T-helper 2 cell treated with Interferon-gamma antibody and Interleukin-4, amounts not matched to agents 5 μg/mL and 100 μg/mL, for 36 hours (primary cell): ENCODE measurements at places on chromosomes 7 and 10.

DNA sequence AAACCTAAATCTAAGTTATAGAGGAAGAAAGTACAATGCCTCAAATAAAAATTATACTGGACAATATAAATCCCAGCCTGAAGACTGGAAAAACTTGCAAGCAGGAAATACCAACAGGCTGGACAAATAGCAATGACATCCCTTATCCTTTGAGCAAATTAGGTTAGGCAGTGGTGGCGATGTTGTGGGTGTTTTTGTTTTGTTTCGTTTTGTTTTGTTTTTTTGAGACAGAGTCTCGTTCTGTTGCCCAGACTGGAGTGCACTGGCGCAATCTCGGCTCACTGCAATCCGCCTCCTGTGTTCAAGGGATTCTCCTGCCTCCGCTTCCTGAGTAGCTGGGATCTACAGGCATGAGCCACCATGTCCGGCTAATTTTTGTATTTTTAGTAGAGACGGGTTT, 57.3 kb upstream of the TES start:
- DNase-seq: no peak

DNA sequence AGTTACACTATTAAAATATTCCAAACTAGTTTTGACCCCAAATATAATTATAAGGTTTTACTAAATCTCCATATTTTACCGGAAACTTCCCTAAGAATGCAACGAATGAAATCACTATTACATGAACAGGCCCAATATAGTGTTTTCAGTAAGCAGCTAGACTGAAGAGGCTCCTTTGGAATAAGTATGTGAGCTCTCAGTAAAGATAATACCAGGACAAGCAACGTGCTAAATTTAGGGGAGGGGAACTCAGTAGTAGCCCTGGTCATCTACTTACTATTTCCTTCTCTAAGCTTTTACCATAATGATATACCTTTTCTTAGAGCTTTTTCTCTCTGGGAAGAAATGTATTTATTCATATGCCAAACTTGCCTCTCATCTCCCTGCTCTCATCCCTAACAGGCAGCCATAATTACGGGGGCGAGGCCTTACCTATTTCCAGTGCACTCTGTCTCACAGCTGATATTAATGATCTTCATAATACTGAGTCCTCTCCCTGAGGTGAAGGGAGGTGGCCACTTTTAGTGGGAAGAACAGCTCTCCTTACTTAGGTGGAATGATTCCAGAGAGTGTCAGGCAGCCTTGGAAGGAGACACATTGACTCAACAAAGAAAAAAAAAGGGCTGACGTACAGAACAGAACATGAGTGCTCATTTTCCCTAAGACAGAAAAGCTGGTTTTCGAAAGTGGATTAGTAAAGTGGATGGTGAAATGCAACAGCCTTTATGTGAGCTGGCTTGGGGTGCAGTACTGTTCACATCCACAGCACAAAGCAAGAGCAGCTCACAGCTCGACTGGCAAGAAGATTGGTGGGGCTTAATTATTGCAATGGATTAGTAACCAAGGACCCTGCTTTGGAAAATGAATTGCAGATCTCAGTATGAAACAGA, 165.4 kb downstream of the GLI3 start:
- DNase-seq: no peak

DNA sequence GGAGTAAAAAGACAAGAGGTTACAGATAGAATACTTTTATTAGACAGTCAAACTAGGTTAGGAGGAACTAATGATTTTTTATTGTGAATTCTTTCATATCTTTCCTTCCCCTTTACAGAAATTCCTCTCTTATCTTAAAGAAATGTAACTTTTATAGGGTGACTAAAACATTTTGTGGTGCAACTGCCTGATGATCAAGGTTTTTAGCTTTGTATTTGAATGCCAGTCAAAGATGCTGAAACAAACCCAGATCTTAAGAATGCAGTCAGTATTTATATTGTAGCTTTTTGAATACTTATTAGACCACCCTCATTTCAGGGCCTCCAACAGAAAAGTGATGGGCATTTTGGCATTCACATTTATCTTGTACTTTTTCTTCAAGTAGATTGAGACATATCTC, 27.4 kb downstream of the TAX1BP1 start:
- no peak for DNase-seq

DNA sequence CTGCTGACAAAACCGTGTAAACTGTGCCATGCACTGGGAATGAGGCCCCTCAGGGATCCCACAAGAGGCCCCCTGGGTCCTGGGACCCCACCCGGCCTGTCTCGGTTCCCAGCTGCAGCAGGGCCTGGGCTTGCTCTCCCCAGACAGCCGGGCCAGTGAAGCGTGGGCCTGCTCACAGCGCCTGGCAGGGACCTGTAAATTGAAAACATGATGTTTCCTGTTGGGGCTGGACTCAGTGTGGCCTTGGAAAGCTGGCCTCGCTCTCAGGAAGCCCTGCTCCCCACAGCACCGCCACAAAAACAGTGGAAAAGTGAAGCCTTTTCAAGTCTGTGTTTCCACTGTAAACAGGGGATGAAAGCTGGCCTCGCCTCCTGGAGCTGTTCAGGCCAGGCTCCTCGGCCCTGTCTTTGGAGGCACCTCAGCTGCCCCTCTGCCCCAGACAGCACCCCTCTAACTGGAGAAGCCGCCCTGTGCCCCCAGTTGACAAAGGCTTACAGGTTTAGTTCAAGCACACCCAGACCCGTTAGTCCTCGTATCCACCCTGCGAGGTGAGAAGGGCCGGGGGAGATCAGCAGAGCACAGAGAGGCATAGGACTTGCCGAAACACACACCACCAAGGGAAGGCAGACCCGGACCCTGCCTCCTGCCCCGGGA, 108.3 kb downstream of the ZMIZ1 start:
- DNase-seq: no peak

DNA sequence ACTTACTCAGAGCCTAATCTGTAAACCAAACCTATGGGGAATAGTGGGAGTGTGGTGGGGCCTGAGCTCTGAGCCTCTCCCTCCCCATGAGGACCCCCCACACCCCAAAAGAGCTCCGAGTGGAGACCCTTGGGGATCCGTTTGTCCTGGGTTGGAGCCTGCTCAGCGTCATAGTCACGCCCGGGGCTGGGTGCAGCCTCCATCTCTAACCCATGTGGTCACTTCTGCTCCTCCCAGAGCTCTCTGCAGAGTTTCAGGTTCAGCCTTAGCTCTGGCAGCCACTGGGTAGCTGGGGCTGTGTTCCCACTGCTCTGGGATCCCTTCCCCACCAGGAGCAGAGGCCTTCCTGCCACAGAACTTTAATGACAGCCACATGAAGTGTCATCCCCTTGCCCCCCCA, 25.9 kb downstream of the PFKFB3 start:
- DNase-seq: no peak

GRCh38 chr7:152176797-152177196, 151.3 kb downstream of the GALNT11 start:
- no peak for DNase-seq

GRCh38 chr7:12458520-12459131, 55.0 kb upstream of the VWDE start:
- no peak for DNase-seq

- DNase-seq: no peak
Observed at GRCh38 chr10:72068901-72069446, 19.4 kb downstream of the SPOCK2 start.

- DNase-seq: no peak
Observed at GRCh38 chr10:82236084-82236731, 361.2 kb downstream of the NRG3 start.

DNA sequence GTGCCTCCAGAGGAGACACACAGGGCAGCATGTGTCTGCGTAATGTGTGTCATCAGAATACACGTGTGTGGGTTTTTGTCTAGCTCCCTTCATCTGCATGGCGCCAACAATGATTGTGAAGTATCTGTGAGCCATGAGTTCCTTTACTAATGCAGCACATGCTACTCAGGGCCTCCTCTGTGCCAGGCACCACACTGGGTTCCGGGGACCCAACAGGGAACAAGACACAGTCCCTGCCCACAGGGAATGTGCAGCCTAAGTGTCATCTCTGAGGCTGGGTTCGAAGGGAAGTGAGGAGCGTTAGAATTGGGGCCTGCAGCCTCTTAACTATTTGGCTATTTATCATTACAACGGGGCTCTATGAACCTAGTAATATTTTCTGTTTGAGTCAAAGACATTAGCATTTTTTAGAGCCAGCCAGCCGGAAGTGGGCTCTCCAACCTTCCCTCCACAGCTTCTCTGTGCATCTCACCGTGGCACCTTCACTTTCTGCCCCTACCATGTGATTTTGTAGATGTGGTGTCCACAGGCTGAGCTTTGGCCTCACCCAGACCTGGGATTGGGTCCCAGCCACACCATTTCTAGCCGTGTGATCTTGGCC, 43.9 kb upstream of the SRGN start:
- no peak for DNase-seq

DNA sequence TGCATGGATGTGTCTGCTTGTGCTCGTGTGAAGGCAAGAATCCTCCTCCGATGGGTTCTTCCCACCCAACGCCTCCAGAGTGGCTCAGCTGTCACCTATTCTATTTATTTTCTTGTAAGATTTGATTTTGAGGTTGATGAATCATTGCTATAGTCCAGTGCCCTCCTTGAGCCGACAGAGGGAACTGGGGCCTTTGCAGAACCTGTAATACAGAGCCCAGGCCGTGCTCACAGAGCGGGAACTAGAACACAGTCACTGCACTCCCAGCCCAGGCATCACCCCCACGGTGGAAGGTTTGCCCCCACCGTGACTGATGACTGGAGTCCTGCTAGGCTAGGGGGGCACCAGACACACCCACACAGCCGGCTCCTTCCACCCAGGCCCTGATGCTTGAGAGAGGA, 2.0 kb downstream of the RARRES2 start:
- no peak for DNase-seq

- no peak for DNase-seq
Observed at GRCh38 chr7:122038904-122039303, 105.1 kb downstream of the AASS start.

DNA sequence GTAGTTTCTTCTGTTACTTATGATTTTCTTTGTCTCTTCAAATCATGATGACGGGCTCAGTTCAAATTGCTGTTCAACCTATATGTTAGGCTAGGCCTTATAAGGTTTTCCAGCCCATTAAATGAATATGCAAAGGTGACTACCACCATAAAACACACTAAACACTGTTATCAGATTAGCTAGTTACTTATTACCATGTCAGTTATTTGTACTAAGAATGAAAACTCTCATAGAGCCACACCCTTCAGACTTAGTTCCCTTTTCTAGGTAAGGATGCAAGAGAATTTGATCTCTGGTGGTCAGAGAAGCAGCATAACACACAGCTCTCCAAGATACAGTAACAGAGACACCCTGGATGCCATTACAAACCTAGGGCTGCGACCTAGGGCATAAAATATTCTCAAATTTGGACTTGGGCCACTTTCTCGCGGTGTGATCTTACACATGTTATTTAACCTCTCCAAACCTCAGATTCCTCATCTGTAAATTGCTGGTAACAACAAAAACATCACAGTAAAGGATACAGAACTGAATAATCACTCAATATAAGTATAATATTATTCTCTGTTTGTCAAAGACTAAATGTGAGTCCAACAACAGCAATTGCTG, 35.6 kb downstream of the ANKMY2 start:
- DNase-seq: no peak

DNA sequence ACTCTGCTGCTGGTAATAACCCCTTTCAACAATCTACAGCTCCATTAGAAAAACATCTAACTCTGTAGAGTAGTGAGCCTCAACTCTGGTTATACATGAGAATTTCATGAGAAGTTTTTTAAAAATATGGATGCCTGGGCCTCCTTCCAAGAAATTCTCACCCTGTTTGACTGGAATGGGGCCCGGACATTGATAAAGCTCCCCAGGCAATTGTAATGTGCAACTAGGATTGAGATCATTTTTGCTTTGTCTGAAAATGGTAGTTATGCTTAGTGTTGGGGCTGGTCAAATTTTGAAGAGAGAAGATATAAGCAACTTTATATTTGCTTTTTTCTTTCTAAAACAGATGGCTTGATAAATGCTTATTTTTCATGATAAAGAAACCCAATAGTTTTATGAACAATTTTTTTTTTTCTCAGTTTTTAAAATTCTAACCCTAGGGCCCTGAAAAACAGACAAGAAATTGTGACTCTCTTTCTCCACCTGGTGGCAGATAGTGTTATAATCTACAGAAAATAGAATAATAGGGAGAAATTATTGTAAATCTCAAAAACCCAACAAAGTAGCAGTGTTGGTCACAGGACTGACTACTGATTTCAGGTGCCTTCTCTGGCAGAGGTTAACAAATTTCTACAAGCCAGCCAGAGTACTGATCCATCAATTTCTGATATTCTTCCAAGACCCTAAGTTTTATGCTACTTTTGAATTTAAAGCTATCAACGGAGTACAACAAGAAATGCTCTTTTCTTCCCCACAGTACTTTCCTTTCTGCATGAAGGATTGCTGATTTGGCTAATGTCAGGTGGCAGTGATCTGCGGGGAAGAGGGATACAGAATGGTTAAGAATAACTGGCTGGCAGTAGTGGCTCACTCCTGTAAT, 174.8 kb downstream of the DKK1 start:
- no peak for DNase-seq

DNA sequence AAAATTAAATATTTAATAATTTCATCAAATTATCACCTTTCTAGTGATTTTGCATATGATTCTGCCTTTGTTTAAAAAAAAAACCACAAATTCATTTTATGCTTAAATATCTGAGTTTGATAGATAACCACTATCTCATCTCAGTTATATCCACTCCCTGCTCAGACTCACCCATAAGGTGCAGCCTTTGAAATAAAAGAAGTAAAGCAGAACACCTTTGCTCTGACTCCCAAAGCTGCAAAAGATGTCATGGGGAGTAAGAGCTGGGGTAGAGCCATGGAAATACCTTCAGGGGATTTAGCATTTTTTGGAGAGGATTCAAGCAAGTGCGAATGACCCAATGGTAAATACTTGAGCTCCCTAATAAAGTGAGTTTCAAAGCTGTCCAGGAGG, 15.1 kb upstream of the CYP3A5 start:
- DNase-seq: no peak

- no peak for DNase-seq
Observed at GRCh38 chr10:120700426-120700825, 150.7 kb upstream of the WDR11 start.

- DNase-seq: no peak
Observed at GRCh38 chr10:99920486-99920885, 89.3 kb downstream of the DNMBP start.

DNA sequence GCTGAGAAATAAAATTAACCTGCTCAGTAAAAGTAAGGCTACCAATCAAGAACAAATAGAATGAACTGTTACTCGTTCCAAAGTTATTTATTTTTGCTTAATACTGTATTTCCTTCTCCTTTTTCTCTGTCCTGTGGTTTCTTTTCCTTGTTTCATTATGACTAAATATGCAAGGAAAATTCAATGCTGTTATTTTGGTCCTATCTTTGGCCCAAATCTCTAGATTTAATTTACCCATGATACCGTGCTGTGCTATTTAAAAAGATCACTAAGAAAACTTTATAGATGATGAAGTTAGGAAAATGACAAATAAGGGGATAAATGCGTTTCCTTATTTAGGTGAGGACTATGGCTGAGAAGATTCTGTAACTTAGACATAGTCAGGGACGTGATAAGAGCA, 45.3 kb upstream of the FAM133B start:
- no peak for DNase-seq

GRCh38 chr7:82549616-82550285, 106.2 kb upstream of the CACNA2D1 start:
- DNase-seq: no peak

GRCh38 chr7:78134256-78134655, 335.7 kb downstream of the PHTF2 start:
- no peak for DNase-seq
